Lung microvascular endothelial cell (primary cell): ENCODE measurements at places on chromosomes 3 and 15. TPM values are rescaled to one million over a fixed set of nuclear protein-coding genes. Genes with fewer than 3 reads are reported as not detected.

DNA sequence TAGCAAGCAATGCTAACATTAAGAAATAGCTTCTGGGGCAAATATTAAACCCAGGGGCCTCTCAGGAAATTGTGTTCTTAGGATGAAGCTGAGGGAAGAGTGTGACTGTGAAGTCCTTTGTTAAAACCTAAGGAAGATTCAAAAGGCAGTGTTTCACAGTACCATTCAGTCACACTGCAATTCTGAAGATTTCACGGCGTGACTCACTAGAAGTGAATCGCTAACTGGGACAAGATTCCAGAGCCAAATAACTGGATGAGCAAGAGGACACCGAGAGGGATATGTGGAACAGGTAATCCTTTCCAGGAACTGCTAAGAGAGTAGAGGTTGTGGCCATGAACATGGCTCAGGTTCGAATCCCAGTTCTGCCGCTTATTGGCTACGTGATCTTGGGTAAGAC is 61.8 kb upstream of the SMAD3 start:
- DNase-seq: no peak

DNA sequence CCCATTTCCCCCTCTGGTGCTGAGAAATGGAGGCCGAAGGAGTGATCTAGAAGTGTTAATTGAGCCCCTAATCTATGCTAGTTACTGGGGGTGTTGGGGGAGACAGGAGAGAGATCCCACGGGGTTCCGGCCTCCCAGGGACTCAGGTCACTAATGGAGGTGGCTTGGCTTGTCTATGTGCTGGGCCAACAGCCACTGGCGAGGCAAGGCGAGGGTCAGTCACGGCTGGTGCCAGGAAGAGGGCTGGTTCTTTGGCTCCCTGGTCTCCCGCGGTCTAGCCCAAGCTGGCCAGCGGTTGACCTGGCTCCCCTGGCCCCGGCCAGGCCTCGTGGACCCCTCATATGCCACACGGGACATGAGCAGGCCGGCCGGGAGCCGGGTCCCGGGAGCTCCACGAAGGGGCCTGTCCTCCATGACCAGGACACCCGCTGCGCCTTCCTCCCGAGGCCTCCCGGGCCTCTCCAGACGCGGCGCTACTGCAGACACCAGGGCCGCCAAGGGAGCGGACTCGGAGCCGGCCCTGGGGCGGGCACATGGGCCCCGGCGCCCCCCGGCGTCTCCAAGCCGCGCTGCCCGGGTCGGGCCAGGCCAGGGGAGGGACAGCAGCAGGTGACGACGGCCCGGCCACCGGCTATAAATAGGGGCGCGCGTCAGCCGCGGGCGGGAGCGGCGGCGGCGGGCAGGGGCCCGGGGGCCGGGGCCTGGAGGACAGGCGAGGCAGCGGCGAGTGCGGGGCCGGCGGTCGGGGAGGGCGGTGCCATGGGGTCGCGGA is at the start of gene ALPK3:
Gene ALPK3 (plus strand): TSS at position 663 of the 772 bp plus-strand sequence. CDS start 97 bp downstream, at position 760.
- DNase-seq: peak; percentile 43

GRCh38 chr3:72634128-72634527 is 214.1 kb downstream of the SHQ1 start:
- DNase-seq: no peak

DNA sequence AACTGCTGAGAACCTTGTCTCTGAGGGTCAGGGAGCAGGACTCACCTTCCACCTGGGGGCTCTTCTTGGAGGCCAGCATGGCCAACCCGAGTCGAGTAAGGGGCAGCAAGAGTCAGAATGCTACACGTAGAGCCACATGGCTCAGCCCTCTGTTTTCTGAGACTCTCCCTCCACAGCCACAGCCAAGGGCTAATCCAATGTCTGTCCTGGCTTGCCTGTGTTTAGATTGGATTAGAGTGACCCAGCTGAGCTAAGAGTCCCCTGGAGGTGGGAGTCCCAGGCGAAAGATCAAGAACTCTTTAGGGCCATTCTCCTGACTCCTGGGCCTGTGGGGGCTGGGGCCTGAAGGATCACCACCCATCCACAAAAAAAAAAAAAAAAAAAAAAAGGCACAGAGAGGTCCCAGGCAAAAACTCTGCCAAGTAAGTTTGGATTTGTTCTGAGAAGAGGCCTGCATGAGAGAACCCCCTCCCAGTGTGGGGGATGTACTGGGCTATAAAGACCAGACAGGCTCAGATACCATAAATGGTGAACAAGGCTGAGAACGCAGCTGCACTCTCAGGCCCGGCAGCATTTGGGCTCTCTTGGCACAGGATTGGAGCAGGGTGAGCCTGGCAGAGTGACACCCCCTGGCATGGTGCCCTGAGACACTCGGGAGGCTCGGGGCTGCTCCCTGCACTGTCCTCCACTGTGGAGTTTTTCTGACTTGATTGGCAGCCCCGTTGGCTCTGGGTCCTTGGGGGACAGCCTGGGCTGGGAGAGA is 88.0 kb upstream of the OSBPL11 start:
- no peak for DNase-seq

GRCh38 chr15:51579012-51579411 is 43.6 kb downstream of the DMXL2 start:
- DNase-seq: no peak

GRCh38 chr3:197234947-197235914 is 63.2 kb downstream of the DLG1 start:
- no peak for DNase-seq

GRCh38 chr3:39937874-39938273 is 128.5 kb downstream of the MYRIP start:
- DNase-seq: peak; percentile 37

DNA sequence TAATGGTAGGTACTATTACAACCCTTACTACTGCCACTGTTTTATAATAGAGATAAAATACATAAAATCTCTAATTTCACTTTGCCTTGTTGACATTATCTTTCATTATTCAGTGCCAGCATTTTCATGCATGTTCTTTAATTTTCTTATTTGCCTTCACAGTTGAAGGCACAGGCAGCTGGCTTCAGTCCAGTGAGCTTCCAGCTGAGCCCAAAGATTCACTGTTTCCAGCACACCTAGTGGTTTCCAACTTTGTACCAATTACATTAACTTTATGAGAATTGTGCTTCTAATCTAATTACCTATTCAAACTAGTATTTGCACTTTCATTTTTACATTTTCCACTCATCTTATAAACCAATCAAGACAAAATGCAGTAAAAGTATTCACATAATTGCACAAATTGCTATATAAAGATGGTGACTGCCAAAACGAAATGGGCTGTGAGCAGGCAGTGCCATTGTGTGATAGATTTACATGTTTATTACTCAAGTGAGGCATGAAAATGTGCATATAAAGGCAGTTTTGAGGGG is 228.3 kb downstream of the MFSD1 start:
- DNase-seq: no peak

DNA sequence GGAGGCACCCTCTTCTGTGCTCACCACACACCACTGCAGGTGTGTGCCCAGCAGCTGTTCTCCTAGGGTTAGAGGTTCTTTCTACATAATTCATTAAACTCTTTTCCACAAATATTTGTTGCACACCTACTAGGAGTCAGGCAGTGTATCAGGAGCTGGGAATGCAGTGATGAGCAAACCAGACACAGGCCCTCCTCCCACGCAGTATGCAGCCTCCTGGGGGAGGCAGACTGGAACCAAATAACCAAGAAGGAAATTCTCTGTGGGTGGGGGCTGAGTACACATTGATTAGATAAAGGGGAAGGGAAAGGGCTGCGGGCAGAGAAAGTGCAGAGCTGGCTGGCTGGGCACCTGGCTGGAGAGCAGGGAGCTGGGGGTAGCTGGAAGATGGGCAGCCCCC is 18.5 kb upstream of the C3orf22 start:
- DNase-seq: no peak

DNA sequence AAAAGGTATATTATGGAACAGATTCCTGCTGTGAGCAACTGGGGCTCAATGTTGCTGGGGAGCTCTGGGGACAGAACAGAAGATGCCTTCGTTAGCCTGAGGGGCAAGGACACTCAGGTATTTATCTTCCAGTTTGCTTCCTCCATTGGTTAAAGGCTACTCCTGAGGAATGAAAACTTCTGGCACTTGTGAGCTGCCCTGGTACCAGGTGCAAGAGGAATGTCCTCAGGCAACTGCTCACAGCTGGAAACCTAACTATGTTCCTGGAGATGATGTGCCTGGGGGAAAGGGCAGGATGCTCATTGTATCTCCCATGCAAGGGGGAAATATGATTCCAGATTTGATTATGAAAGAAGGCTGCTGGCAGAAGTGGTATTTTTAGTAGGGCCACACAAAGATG is 54.0 kb upstream of the BBX start:
- DNase-seq: no peak

- DNase-seq: peak; percentile 5
Observed at GRCh38 chr3:173584838-173585831, 187.6 kb downstream of the NLGN1 start.

DNA sequence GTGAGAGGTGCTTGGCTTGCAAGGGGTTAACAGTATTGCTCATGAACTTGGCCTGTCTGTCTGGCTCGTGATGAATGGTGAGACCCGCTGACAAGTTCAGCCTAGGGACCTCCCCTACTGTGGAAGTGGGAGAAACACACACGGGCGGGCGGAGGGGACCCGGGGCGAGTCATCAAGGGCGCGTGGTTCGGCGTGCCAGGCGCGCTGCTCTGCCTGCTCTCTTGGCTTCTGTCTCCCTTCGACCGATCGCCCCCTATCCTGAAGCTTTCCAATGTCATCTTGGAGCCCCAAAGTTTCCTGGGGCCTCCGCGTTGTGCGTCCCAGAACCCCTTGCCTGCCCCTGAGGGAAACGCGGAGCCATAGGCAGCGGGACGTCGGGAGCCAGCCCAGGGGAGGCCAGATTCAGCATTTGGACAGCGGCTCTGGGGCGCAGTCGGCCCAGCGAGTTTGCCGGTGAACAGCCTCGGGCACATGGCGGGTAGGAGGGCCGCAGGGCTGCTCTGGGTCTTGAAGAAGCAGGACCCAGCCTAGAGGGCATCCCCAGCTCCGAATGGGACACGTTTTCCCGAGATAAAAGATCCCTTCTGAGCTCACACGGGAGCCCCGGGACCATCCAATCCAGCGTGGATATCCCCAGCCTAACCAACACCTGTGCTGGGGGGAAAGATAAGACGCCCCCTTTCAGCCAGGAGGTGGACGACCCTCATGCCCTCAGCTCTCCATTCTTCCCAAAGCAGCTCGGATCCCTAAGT is 27.0 kb upstream of the POLG start:
- peak; percentile 72 for DNase-seq

The RTP4 gene
- total RNA-seq: 1.1 and 2.8 TPM in 2 replicates

The SPESP1 gene
- 0.87 and 1.6 TPM in 2 replicates for total RNA-seq

The CA12 gene
- 0.22 and 0.40 TPM in 2 replicates for total RNA-seq

The MB21D2 gene
- 1.5 and 3.0 TPM in 2 replicates for total RNA-seq

The GOLGA8S gene
- total RNA-seq: under 0.01 TPM in 1 of 2 replicates, not detected in the other
